ENCODE measurements at places on chromosomes 1 and 21. TPM values are rescaled to one million over a fixed set of nuclear protein-coding genes. Genes with fewer than 3 reads are reported as not detected.

DCDC2B gene
- total RNA-seq, result not detected

OR2T5 gene
- total RNA-seq, result not detected

FOXD2 gene
- 1.2 TPM for total RNA-seq

EFCAB7 gene
- total RNA-seq, result 9.8 TPM

ZNF362 gene
- total RNA-seq, result 45.0 TPM

TBCE gene
- total RNA-seq, result 25.0 TPM

COL11A1 gene
- total RNA-seq, result not detected

MARCKSL1 gene
- 243 TPM for total RNA-seq

SPRTN gene
- total RNA-seq, result 10.8 TPM

KCNE2 gene
- total RNA-seq, result not detected

LMO4 gene
- total RNA-seq, result 78.0 TPM

KLF17 gene
- total RNA-seq, result not detected

ZNF670 gene
- total RNA-seq, result 2.9 TPM

U2AF1 gene
- total RNA-seq, result 33.4 TPM

GRCh38 chr1:163440090-163440489 lies 118.3 kb downstream of the NUF2 start:
- no peak for DNase-seq

GRCh38 chr1:17742583-17742982 lies 12.6 kb upstream of the ACTL8 start:
- no peak for DNase-seq

- no peak for DNase-seq
Measured at GRCh38 chr1:242690849-242691609, 166.5 kb upstream of the PLD5 start.

DNA sequence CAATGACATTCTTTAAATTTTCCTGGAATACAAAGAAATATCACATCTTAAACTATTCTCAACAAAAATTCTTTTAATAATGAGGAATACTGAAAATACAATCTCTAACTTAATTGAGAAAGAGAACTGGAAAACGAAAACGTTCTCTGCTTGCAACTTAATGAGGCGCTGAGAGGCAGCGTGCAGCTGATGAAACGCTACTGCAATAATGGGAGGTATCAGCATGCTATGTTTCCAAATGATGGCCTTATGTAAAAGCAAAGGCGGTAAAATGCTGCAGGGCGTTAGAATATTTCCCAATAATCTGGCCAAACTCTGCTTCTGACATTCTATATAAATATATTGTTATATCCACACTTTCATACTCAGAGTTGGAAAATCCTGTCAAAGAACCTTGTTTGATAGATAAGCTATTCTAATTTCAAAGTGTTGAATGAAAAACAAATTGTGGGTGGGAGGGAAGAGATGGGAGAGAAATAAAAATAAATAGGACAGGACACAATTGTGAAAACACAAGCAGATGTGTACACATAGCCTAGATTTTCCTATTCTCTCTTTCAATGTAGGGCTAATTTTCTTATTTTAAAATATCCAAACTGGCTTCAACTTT lies 70.9 kb downstream of the APP start:
- DNase-seq, result no peak

GRCh38 chr1:228283043-228283371 lies 75.2 kb downstream of the OBSCN start:
- DNase-seq, result no peak

- no peak for DNase-seq
Measured at GRCh38 chr1:14706631-14707030, 108.1 kb downstream of the KAZN start.

GRCh38 chr1:3714284-3714741 lies 37.9 kb upstream of the CCDC27 start:
- DNase-seq, result no peak

GRCh38 chr1:171884475-171884874 lies 43.2 kb downstream of the DNM3 start:
- DNase-seq, result no peak

DNA sequence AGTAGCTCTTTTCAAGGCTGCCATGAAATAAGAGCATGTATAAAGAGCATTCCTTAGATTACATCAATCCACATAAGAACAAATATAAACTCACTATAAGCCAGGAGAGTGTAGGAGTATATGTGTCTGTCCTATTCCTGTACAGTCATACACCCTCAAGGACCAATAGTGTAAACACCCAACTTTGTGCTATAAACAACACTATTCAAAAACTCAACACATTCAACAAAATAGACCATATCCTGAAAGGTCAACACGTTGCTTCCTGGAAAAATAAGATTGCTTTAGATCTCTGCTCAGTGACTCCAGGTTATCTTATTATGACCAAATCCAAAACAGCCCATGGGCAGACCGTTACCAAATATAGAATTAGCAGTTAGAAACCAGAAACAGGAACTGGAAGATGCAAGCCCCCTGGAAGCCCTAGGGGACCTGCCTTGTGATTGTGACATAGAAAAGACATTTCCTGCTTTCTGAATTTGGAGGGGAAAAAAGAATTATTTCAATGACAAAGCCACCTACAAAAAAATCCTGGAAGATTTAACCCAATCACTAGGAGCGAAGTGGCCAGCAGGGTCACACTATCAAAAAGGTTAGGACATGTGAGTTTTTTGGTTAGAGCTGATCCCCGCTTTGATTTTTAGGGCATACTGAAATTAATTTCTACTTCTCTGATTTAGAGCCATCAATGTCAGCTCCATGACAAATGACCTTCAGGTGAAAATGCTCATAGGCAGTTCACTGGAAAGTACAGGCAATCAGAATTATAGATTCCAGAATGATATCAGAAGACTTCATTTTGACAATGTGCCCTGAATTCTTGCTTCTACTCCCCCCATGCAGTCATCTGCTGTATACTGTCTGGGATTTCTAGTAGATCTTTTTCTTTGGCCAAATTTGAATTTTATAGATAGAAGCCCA lies 59.9 kb downstream of the LRRC8C start:
- no peak for DNase-seq

GRCh38 chr1:162632217-162632666 lies at the start of gene DDR2:
Gene DDR2, plus strand, starts transcription at chr1:162632464. Its CDS starts 86,600 bp downstream, at chr1:162719064.
- DNase-seq, result no peak

GRCh38 chr1:226428791-226429461 lies 21.0 kb upstream of the PARP1 start:
- DNase-seq, result no peak

DNA sequence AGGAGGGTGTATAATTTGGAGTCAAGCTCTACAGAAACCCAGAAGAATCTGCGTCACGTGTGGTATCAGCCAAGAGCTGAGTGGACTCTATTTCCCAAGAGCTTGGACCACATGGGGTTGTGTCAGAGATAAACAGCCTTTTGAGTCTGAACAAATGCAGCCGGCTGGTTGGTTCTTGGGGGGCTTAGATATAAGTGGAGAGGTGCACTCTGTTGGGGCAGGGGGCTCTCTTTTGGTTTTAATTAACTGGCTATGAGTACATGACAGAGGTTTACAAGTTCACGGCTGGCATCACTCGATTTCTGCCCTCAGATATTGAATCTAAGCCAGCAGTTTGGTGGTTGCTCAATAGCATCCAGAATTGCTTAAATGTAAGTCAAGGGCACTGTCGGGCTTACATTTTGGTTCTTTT lies 501 bp upstream of the MRAP start:
- no peak for DNase-seq

DNA sequence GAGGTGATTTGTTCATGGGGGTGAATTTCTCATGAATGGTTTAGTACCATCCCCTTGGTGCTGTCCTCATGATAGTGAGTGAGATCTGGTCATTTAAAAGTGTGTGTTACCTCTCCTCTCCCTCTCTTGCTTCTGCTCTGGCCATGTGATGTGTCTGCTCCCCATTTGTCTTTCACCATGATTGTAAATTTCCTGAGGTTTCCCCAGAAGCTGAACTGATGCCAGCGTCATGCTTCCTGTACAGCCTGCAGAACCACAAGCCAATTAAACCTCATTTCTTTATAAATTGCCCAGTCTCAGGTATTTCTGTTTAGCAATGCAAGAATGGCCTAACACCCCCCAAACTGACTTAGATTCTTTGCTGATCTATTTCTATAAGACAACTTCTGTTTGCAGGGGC lies 249.4 kb upstream of the B3GALT2 start:
- no peak for DNase-seq

GRCh38 chr1:110212169-110213142 lies 2.3 kb downstream of the KCNC4 start:
- DNase-seq, result no peak

DNA sequence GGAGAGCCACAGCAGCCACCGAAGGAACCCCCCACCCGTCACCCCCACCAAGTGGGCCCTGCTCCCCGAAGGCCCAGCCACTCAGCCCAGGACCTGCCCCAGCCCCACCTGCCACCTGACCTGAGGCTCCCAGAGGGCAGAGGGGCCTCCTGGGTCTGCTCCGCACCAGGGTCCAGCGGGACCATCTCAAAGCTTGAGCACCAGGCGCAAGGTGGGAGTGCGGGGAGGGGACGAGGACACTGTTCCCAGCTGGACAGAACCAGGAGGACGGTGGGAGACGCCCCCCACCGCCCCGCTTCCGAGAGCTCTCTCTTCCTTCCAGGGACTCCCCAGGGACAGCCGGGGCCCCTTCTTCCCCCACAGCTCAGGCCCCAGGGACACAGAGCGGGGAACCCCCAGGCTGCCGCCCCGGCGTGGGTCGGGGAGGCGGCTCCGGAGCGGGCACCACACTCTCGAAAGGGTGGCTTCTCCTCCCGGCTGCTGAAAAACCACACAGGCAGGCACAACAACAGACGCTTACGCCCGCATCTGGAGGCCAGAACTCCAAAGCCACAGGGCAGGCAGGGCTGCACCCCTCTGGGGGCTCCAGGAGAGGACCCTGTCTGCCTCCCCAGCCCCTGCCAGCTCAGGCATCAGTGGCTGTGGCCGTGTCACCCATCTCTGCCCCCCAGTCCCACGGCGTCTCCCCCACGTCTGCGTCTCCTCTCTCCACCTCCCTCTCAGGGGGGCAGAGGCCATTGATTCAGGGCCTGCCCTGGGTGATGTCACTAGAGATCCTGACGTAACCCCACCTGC lies 1.9 kb upstream of the TTLL10 start:
- no peak for DNase-seq

DNA sequence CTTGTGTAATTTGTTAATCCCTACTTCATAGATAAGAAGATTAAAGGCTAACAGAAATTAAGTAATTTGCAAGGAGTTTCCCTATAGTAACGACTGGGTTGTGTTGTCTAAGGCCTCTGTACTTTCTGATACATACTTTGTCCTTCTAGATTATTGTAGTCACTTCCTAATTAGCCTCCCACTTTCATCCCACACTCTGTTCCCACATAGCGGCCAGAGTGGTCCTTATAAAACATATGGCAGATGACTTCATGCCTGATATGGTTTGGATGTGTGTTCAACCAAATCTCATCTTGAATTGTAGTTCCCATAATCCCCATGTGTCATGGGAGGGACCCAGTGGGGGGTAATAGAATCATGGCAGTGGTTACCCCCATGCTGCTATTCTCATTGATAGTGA lies 120.5 kb upstream of the DAB1 start:
- DNase-seq, result no peak

DNA sequence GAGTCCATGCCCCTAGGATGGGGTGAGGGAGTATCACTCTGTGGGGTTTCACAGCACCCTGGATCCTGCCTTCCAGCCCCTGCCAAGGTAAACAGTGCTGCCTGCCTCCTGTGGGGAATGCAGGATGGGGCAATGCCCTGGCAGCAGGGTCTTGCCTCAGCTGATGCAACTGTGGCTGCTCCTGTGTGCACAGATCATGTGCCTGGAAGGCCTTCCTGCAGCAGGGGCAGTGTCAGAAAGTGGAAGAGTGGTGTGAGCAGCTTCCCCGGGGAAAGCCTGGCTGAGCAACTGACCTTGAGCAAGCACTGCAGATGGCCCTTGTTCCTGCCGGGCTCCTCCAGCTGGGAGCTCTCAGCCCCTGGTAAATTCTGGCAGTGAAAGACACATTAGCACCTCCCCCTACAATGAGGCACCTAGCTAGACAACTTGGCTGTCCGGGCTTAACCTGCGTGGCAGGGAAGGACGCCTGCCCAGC lies 9.9 kb downstream of the TOR3A start:
- peak; percentile 39 for DNase-seq

- peak; percentile 90 for DNase-seq
Measured at GRCh38 chr1:28648008-28648473, 359 bp upstream of the RNU11 start.

- no peak for DNase-seq
Measured at GRCh38 chr1:205518661-205519540, 14.4 kb downstream of the CDK18 start.

DNA sequence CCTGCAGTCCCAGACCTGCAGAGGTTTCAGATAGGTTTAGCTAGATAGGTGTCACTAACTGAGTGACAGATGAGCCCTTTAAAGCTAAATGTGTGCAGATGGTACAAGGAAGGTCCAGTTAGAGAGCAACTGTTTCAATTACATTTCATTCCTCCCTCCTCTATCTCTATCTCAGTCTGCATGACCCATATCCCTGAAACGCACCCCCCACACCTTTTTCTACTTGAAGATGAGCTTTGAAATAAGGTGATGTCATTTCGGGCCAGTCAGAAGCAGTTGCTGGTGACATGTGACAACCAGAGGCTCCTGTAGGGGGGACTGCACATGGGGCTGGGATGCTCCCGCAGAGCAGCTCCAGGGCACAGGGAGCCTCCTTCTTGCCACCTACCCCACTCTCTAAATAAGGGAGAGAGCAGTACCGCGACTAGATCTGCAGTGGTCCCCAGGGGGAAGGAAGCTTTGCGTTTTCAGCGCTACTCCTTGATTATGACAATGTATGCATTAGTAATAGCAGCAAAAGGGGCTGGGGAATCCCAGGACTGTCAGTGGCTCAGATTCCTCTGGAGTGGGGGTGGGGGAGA lies 4.3 kb downstream of the ATP8B2 start:
- no peak for DNase-seq

DNA sequence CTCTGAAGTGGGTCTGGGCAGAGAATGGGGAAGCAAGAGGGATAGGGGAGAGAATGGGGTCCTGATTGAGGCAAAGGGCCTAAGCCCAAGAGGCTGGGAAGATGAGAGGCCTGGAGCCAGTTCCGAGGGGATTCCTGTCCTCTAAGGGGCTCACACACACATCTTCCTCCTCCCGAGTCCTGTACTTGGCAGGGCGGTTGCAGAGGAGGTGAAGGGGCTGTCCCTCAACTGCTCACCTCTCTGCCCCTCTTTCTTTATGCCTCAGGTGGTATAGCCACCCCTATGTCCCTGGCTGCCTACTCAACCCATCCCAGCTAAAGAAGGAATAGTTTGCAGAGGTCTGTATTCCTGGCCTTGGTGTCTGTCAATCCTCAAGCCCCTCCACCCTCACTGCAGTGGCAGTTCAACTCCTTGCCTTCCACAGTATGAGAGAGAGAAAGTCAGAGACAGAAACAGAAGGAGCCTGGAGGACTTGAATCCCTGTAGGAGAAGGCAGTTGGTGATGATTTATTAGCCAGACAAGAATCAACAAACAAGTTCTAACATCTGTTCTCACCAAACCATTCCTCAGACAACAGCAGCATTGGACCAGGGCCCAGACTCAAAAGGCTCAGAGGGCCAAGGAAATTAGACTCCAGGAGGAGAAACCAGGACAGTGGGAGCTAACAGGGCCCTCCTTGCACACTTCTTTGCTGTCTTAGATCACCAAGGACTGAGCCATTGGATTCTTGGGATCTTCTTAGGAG lies 10.7 kb downstream of the SH2D2A start:
- peak; percentile 73 for DNase-seq

GRCh38 chr1:192588546-192588945 lies 13.0 kb downstream of the RGS1 start:
- no peak for DNase-seq

- no peak for DNase-seq
Measured at GRCh38 chr1:9247894-9248293, 13.3 kb downstream of the H6PD start.

- DNase-seq, result no peak
Measured at GRCh38 chr1:13528320-13528719, 14.5 kb upstream of the LRRC38 start.

GRCh38 chr1:31815752-31816500 lies at the start of gene SPOCD1:
Gene SPOCD1, minus strand, starts transcription at chr1:31816022. Its CDS starts 689 bp downstream, at chr1:31815333.
- DNase-seq, result peak; percentile 52

GRCh38 chr1:59113876-59114457 lies 182.9 kb upstream of the FGGY start:
- no peak for DNase-seq
